ENCODE measurements at places on chromosomes 1 and 21. TPM values are rescaled to one million over a fixed set of nuclear protein-coding genes. Genes with fewer than 3 reads are reported as not detected.
A peak's percentile ranks its signal among the peaks of the same experiment; 100 is the strongest.

DNA sequence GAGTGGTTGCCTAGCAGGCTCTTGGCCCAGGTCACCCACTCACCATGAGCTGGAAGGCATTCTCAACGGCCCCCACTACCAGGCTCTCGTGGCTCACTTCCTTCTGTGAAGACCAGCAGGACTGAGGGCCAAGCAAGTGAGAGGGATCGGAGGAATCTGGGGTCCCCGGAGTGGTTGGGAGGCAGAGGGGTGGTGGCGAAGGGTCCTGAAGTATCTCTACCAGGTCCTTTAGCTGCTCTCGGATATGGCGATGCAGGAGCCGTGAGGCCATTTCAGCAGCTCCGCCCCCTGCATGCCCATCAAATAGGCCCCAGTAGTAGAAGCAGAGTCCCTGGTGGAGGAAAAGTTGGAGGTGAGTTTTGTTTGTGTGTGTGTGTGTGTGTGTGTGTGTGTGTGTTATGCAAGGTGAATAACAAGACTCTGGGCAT lies 2.4 kb downstream of the PPM1J start:
- DNase-seq = no peak

DNA sequence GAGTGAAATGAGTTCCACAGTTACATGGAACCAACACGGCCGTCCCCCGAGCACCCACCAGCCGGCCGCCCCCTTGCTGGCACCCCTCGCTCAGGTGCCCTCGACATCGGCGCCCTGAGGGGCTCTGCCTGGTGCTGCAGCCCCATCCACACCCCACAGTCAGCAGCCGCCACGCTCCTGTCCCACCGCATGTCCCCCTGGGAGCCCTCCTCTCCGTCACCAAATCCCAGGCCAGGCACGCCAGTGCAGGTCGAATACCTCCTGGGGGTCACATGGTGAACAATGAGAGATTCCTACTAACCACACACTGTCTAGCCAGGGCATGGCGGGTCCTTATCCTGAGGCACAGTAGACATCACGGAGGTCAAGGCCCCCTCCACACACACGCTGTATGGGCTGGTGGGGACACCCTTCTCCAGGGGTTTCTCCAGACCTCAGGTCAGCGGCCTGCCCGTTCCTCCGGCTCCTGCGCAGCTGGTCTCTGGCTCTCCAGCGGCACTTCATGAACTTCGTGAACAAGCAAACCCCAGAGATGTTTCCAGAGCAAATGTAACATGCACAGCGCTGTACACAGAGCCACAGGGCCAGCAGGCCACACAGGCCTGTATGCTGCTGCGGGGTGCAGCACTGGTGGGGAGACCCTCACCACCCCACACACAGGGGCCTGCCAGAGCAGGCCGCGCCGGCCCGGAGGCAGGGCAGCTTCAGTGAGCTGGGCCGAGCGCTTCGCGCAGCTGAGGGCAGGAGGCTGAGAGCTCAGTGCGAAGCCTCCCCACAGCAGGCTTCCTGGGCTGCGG lies 21.8 kb downstream of the POFUT2 start:
- DNase-seq = no peak

- no peak for DNase-seq
Observed at GRCh38 chr21:39000496-39000895, 182.8 kb downstream of the PSMG1 start.

GRCh38 chr1:23421753-23422240 lies 2.8 kb downstream of the TCEA3 start:
- DNase-seq = no peak

- DNase-seq = no peak
Observed at GRCh38 chr1:204782118-204782700, 88.5 kb upstream of the NFASC start.

DNA sequence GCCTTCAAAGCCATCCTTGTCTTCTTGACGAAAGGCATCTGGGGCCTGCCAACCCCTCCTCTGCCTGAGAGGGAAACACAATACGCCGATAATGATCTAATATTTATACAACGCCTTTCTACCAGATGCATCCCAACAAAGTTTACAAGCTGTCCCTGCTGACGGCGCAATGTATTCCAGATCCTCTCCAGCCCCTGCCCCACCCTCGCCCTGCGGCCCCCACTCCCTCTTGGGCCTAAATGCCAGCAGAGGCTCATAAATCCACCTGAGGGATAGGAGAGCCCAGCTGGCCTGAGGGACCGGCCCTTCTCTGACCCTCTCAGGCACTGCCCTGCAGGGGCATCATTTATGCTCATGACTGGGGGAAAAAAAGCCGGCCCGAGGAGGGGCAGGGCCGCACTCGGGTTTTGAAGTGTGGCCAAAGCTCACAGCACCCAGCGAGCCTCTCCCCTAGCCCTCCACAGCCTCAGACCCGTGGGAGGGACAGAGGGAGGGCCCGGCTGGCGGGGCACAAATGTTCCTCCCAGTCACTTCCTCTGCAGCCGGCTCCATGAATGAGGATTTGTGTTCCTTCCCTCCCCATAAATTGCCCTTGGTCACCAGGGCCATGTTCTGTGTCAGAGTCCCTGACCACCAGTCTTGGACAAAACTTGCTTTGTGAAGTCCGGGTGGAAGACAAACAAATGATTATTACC lies 140.3 kb downstream of the FOXD2 start:
- DNase-seq = no peak

DNA sequence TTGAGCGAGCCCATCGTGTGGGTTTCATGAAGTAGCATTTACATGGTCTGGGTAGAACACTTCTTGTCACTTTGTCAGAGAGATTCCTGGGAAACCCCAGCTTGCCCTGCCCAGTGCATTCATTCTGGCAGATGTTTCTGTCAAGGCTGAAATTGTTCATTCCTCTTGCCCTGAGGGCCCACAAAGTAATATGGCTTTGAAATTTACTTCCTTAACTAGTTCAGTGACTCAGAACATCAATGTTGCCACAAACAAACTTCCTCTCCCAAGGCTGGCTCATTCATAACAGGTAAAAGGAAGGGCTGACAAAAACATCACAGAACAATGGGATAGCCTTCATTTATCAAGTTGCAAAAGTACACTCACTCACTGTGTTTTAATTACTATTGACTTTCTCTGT lies 5.0 kb upstream of the KIAA0040 start:
- DNase-seq = peak; percentile 59

DNA sequence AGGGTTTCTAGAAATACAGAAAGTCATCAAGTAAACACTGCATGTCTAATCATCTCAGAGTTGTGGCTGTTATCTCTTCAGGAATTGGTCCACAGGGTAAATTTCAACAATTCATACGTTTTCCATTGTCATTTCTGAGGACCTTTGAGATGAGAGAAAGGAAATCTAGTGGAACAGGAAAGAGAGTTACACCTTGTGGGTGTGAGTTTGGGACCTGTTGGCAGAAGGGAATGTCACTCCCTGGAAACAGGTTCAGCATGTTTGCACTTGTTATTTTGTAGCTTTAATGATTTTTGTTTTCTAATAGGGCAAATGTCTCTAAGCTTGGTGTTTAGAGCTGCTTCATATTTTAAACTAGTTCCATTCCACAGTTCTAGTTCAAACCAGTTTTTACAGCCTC lies 5.6 kb downstream of the TMEM167B start:
- DNase-seq = no peak

DNA sequence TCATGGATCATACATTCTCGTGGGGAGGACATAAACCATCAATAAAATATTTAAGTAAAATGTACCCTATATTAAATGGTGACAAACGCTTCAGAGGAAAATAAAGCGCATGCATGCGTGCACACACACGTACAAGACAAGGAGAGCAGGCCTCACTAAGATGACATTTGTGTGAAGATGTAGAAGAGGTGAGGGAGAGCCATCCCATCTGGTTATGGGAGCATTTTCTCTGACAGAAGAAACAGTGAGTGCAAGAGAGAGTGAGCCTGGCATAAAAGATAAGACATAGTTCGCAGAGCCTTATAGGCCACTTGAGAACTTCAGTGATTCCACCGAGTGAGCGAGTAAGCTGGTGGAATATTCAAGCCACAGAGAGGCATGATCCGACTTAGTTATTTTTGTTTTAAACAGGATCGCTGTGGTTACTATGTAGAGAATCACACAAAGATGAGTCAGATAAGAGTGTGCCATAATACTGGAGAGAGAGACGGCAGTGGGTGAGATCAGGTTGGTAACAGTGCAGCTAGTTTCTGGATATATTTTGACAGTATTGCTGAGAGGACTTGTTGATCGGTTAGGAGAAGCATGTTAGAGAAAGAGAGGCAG lies 624.2 kb downstream of the PLPP3 start:
- no peak for DNase-seq

GRCh38 chr1:89363196-89363595 lies 663 bp upstream of the GBP6 start:
- DNase-seq = no peak

Gene SPATA17
- 0.07 TPM for total RNA-seq

Gene TCHH
- total RNA-seq = not detected

Gene OSCP1
- 4.5 TPM for total RNA-seq

Gene OR2T1
- not detected for total RNA-seq

Gene AXDND1
- not detected for total RNA-seq

Gene SELP
- 1.8 TPM for total RNA-seq

Gene YRDC
- 25.8 TPM for total RNA-seq

Gene CFHR2
- total RNA-seq = not detected

Data from pulmonary artery endothelial cell (primary cell).